Stimulated activated CD8-positive, alpha-beta memory T cell treated with anti-CD3 and anti-CD28 coated beads, Interleukin-4, amount 100 ng/mL, for 24 hours (primary cell): ENCODE measurements at places on chromosomes 11 and 22.

DNA sequence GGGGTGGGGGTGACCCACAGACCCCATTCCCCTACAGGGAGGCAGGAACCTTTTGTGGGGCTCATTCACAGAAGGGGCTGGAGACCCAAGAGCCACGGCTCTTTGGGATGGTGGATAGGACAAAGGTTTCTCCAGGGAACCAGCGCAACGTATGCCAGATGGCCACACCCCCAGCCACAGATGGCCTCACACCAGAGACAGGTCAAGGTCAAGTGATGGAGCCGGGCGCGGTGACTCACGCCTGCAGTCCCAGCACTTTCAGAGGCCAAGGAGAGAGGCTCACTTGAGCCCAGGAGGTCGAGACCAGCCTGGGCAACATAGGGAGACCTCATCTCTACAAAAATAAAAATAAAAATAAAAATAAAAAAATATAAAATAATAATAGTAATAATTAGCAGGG, 17.1 kb upstream of the BRSK2 start:
- no peak for DNase-seq

GRCh38 chr22:37742376-37743171, 45.7 kb downstream of the TRIOBP start:
- DNase-seq: no peak

GRCh38 chr11:62391642-62392425, 27.0 kb upstream of the SCGB1A1 start:
- DNase-seq: no peak

- no peak for DNase-seq
Observed at GRCh38 chr11:241634-242033, 4.9 kb downstream of the PSMD13 start.

DNA sequence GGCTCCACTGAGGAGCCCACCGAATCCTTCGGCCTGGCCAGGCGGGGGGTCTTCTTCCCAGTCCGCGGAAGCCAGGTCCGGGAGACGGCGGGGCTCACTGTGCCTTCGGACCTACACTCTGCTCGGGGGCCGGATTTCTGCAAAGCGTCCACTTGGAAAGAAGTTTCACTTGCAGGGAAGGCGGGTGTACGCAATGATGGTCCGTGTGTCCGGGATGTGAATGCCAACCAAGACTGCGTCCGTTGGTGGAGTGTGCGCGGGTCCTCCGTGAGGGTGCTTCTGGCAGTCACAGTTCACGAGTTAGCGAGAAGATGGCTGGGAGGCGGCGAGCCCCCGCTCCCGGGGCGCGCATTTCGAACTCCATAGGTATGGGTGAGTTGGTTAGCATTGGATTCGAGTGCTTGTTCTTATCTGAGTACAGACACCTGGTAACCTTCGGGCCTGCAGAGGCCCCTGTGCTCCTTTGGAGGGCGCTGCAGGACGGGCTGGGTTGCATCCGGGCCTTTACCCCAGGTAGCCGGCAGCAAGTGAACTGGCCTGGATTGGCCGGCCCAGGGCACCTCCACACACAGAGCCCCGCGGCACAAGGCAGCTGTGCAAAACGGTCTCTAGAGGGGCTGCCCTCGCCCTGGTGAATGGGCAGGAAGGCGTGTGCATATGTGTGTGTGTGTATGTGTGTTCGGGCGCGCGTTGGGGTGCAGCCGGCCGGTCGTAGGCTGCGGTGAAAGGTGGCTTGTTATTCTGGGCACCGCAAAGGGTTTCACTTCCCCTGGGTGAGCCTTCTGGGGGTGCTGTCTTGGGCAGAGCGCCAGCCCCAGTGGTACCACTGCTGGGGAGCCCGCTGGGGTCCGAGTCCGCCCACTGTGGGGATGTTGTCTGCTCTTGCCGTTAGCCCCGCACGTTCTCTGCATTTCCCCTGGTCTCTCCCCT, 13.3 kb upstream of the CYP2R1 start:
- peak; percentile 42 for DNase-seq

- no peak for DNase-seq
Observed at GRCh38 chr11:46339816-46340215, 7.4 kb upstream of the DGKZ start.

- peak; percentile 15 for DNase-seq
Observed at GRCh38 chr11:73308003-73308960, at the start of gene ARHGEF17. TSS of gene ARHGEF17 (plus strand) at chr11:73308276. CDS start at chr11:73308639, 363 bp downstream.

DNA sequence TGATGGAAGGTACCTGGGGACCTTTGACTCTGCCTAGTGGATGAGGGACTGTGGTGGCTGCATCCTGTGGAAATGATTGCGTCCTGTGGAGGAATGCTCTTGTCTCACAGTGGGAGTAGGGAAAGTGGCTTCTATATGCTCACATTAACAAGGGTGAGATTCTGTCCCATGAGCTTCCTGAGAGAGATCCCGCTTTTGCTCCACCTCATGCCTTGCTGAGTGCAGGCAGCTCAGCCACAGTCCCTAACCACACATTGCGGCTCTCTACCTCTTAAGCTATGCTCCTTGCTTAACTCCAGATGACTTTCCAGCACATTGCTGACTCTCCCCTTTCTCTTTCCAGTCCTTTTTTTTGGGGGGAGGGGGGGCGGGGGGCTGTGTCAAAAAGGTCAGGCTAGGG, 45.0 kb downstream of the TEAD1 start:
- DNase-seq: no peak

- DNase-seq: no peak
Observed at GRCh38 chr11:44377121-44377520, 67.2 kb upstream of the ALX4 start.

DNA sequence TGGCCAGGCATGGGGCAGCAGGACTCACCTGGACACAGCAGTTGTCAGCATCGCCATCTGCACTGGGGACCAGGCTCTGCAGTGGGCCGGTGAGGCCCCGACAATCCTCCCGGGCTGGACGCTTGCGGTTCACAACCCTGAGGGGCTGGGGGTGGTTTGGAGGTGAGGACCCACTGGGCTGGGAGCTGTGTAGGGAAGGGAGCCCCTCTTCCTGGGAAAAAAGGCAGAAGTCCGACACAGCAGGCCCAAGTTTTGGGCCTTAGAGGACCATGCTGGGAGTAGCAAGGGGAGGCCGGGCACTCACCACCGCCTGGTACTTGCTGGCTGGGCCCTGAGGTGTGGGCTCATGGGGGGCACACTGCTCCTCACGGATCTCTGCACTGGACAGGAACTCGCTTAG, 39.8 kb upstream of the KCNJ11 start:
- no peak for DNase-seq

DNA sequence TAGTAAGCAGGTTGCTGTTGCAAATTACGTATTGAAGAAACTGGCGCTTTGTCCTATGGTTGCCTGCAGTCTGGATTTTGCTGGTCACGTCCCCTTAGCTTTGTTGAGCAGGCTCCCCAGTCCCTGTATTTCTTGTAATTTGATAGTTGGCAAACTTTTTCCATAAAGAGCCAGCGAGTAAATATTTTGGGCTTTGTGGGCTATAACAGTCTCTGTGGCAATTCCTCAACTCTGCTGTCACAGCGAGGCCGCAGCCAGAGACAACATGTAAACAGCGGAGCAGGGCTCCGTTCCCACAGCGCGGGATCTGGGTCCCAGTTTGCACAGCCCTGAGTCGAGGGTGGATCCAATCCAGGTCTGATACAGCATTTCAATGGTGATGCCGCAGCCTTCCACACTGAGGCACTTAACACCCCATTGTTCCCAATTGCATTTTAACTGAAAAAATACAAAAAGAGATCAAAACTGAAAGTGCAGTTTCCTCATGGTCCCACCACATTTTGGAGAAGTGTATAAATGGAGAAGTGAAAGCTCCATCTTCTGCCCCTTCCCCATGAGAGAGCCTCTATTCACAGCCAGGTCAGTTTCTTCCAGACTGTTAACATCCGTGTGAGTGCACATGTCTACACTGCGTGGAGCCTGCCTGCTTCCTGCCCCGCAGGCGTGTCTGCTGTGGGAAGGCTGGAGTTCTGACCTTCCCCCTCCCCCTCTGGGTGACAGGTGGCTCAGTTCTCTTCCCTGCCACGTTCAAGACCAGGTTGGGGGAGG, 89.1 kb downstream of the RPS6KA4 start:
- no peak for DNase-seq

DNA sequence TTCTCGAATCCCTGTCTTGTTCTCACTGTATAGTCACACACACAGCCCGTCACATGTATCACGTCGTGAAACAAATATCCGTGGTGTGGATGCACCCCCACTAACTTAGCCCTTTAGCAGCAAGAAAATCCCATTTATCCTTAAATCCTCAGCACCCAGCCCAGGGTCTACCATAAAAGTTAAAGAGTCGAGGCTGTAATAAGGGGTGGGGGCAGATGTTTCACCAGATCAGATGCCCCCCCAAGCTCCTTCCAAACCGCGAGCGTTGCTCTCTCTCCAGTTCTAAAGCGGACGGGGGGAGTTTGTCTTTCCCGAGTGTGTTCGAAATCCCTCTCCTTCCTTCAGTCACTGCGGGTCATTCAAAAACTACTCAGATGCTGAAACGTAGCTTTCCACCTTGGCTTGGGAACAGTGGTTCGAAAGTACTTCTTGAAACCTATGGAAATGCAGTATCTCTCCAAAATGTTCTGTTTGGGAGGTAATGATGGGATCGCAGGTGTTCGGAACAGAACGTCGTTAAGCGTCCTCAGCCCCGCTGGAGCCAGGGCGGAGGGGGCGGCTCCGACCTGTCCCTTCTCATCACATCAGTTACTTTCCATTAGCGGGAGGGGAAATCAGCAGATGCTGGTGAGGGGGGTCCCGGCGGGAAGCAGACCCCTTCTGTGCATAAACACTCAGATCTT, 156.2 kb downstream of the BRD1 start:
- DNase-seq: no peak

DNA sequence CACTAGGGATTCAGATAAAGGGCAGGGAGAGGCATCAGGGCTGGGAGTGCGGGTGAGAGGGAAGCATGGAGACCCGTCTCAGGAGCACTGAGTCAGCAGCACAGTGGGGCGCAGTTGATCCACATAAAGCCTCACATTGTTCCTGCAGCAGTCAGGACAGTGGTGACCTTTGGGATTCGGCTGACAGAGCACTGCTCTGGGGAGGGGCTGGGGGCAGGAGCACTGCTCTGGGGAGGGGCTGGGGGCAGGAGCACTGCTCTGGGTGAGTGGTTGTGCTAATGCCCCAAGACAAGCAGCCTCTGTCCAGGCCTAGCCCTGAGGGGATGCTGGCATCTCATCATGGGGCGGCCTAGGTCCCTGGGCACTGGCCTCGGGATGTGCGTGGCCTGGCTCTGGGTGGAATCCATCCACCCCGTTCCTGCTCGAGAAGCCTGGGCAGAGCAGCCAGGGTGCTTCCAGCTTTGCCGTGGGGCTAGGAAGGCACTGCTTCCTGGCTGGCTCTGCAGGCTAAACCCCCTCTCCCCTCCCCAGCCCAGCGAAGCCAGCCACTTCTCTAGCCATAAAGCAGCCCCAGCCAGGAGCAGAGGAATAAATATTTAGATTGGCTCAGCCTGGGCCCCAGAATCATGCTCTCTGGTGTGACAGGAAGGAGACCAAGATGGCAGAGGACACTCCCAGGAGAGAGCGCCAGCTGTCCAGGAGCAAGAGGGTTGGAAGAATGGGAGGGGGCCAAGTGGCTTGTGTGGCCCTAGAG, 7.3 kb downstream of the OAF start:
- no peak for DNase-seq

- DNase-seq: no peak
Observed at GRCh38 chr11:28529540-28530410, 421.6 kb downstream of the METTL15 start.

DNA sequence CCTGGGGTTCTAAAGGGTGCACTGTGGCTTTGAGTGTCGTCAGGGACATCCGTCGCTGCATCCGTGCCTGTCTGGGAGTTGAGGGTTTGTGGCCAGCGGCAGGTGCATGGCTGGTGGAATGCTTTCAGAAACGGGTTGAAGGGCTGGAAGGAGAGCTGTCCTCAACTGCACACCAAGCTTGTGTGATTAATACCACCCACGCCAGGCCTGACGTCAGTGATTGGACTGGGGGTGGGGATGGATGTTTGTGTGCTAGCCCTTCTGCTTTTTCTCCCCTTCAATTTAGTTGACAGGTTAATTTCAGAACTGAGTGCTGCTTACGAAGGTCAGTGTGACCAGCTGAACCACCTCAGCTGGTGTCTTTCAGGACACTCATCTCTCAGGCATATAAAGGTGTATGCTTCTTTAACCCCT, 3.2 kb upstream of the GAB2 start:
- DNase-seq: peak; percentile 43

GRCh38 chr22:37427135-37427710, at the start of gene ELFN2:
TSS of gene ELFN2 (minus strand) at chr22:37427479. CDS start at chr22:37375534, 51,945 bp downstream.
- DNase-seq: no peak

DNA sequence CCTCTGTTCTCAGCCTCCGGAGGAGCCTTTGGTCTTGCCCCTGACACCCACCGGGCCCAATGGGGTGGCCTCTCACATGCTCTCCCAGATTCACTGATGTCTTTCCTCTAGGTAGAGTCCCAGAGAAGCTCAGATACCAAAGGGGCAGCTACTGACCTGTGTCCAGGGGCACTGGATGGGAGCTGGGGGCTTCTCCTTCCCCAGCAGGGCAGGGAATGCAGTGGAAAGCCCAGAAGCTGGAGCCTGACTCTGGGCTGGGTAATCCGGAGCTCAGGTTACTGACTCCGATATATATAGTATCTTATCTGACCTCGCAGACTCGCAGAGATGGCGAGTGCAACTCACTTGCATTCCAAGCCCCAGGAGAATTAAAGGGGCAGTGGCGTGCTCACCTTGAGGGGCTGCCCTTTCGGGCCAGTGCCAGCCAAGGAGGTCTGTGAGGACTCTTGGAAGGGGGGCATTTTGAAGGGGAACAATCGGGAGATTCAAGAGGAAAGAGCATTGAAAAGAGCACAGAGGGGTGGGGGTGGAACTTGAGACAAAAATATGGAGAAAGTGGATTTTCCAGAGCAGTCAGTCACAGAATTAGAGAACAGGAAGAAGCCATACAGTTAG, 2.5 kb downstream of the USP2 start:
- DNase-seq: no peak

- DNase-seq: no peak
Observed at GRCh38 chr11:74299015-74299414, 12.4 kb downstream of the P4HA3 start.

- peak; percentile 74 for DNase-seq
Observed at GRCh38 chr11:613369-613968, 2.3 kb downstream of the IRF7 start.

DNA sequence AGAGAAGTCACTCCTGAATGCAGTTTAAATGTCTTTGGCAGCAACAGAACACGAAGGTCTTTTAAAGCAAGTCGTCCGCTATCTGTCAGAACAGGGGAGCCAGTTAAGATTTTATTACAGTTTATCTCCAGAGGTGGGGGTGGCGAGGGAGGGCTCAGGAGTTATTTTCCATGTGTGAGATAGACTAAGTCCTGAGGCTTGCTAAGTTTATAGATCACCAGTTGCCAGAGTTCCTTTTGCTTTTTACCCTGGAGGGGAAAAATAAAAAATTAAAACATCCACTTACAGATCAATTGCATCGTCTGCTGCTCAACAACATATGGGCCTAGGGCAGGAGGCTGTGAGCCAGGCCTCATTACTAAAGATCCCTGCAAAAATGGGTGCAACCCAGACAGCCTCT, 90.7 kb downstream of the SNX19 start:
- DNase-seq: no peak

- DNase-seq: no peak
Observed at GRCh38 chr11:7898666-7899283, 32.3 kb downstream of the OR10A6 start.
